Stimulated activated CD8-positive, alpha-beta memory T cell treated with anti-CD3 and anti-CD28 coated beads, Interleukin-15, amount 100 ng/mL, for 4 hours (primary cell): ENCODE measurements at places on chromosomes 2 and 18.

- no peak for DNase-seq
Observed at GRCh38 chr18:63087421-63088230, 231.9 kb downstream of the BCL2 start.

DNA sequence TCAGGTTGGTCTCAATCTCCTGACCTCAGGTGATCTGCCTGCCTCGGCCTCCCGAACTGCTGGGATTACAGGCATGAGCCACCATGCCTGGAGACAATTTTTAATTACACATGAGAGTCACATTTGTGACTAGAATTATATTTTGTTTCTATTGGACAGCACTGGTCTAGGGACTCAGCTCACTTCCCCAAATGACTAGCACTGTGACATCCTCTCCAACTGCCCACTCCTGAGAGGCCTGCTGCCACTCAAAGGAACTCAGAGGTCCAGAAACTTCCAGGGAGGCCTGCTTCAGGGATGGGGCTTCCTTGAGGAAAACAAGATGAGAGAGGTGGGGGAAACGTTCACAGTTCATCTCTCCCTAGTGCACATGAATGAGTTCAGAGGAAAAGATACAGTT, 29.5 kb downstream of the TMEM163 start:
- DNase-seq: no peak

- DNase-seq: no peak
Observed at GRCh38 chr2:228224410-228224809, 42.9 kb upstream of the SPHKAP start.

DNA sequence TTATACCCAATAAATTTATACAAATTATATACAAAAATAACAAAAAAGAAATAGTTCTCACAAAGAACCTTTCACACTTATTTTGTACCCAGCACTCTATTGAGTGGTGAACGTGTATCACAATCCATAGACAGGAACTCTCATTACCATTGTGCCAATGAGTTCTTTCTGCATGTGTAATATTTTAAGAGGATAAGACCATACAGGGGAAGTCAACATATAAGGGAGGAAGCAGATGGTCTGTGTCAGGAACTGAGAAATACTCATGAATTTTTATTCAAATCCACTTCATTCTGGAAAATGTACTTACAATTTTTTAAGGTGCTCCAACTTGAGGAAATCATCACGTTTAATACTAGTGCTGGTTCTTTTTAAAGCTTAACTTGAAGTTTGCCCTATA, 27.1 kb upstream of the ELOA2 start:
- DNase-seq: no peak

DNA sequence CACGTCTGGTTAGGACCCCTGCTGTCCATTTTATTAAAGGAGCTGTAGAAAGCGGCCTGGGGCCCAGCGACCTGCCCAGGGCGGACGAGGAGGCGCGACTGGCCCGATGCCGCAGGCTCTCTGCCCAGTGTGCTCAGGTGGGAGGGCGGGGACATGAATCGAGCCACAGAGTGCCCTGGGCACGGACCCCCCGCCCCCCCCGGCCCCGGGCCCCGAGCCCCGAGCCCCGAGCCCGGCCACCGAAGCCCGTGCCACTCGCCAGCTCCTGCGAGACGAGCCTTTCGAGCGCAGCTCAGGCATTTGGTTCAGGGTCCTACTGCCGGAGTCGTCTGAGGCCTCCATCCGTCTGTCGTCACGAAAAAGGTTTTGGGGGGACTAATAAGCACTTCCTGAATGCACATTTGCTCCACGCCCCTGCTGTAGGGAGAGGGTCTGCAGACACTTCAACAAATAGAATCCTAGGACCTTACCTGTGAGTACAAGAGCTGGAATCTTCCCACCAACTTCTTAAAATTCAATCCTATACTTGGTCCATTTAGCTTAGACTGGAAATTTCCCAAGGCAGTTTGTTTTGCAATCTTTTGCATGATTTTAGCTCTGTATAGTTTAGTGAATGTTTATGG, 602 bp upstream of the ADAM17 start:
- no peak for DNase-seq

DNA sequence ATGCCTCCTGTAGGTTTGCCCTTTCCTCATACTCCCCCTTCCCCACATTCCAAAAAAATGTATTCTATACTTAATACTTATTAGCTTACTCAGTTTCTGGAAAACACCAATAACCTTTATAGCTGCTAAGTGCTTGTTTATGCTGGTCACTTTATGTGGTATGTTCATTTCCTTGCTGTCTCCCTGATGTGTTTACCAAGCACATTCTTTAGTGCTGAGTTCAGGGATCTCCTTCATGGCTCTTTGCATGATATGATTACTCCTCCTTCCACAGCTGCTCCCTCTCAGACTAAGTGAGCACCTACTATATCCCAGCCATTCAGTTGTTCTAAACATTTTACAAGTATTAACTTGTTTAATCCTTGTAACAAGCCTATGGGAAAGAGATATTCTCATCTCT, 698.3 kb upstream of the FANCL start:
- DNase-seq: no peak

- no peak for DNase-seq
Observed at GRCh38 chr2:104043864-104044263, 810.1 kb upstream of the POU3F3 start.

DNA sequence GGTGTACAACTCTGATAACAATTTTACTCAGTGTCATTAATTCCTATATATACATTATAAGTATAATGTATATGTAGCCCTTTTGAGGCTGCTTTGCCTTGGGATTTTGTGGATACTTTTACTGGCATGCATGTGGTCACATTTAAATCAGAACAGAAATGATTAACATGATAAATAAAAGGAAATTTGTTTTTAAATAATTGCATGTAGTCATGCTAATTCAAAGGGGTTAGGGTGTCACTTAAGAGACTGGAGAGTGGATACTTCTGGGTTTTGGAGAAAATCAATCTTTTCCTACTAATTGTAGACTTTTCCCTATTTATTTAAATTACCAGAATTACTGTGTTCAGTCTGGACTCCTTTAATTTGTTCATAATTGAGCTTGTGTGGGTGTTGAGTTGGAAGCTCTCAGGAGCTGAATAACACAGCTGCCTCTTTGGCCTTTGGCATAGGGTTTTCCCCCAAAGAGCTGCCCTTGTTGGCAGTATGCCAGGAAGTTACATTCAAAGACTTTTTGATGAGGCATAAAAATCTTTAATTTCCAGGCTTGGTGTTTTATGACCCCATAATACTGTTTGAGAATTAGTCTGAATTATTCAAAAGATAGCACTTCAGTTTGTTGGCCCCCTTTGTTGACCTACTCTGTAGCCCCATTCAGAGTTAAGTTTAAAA, 484.7 kb upstream of the NRP2 start:
- no peak for DNase-seq

GRCh38 chr2:242048479-242048878, 178.9 kb downstream of the RTP5 start:
- no peak for DNase-seq

- DNase-seq: no peak
Observed at GRCh38 chr18:69941183-69941582, 6.5 kb downstream of the CD226 start.

DNA sequence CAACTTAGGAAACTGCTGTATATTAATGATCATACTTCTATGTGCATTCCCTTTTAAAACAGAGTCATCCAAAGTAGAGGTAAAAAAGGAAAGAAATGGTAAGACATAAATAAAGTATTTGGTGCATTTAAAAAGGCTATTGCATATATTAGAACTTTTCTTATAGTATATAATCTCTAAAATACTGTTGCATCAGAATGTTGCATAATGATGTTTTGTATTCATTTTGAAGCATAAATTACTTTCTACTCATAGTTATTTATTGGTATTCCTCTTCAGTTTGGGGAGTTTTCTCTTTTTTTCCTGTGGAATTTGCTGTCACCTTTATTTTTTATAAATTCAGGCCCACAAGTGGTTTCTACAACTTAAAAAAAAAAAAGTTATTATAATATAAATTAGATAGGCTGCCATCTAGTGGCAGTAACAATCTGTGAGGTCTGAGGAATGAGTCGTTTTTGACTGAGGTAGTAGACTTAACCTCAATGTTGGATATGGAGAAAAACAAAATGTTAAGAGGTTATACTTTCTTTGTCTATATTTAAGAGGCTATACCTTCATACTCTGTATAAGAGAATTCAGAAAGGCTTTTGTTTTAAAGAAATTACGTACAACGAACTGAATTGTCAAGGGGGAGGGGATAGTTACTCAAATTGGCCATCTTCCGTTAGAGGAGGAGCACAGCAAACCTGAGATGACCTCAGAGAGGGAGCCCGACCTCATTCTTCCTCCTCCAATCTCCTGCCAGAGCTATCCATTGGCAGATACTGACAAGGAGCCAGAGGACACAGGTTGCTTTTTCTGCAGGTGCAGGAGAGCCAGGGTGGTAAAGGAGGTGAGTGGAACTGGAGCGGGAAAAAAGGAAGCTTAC, 23.8 kb downstream of the ANKAR start:
- DNase-seq: no peak

GRCh38 chr2:155708071-155708470, 624.5 kb downstream of the NR4A2 start:
- DNase-seq: no peak

- DNase-seq: no peak
Observed at GRCh38 chr18:78418379-78418778, 561.2 kb upstream of the SALL3 start.

GRCh38 chr2:196012314-196012713, 56.3 kb downstream of the DNAH7 start:
- no peak for DNase-seq

- no peak for DNase-seq
Observed at GRCh38 chr2:234355021-234355720, 141.7 kb downstream of the ARL4C start.

DNA sequence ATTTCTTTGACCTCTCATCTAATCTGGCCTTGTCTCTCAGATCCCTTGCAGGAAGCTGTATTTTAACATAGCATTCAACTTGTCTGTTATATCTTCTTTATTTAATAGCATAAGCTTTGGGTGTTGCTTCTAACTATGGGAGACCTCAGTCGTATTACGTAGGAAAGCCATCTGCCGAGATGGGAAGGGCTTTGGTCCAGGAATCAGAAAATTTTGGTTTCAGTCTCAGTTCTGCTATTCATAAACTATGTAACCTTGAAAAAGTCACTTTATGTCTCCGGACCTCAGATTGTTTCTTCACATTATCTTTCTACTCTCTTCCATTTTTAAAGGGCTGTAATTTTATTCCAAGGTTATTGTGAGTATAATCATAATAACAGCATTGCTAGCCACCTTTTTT, 297.7 kb downstream of the SATB2 start:
- no peak for DNase-seq

- DNase-seq: no peak
Observed at GRCh38 chr18:63590966-63591695, 4.0 kb downstream of the SERPINB13 start.

DNA sequence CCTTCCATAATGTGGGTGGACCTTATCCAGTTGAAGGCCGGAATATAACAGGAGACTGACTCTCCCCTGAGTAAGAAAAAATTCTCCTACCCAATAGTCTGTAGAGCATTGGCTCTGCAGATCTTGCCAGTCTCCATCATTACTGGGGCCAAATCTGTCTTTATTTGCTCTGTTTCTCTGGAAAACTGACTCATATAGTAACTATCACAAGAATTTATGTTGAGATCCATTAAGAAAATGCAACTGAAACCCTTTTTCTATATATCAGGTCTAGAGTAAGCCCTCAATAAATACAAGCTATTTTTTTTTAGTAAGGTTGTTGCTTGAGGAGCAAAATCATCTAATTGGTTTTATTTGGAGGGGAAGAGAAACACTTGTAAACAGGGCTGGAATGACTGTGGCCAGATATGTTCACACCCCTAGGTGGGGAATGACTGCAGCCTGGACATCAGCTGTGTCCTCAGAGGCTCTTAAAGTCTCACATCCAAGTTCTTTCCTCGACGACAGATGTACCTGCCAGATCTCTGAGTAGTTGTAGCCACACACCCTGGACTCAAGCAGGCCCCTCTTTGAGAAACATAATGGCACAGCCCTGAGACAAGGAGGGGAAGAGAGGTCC, 339.7 kb downstream of the TNS1 start:
- DNase-seq: no peak

GRCh38 chr2:188850786-188851185, 123.4 kb upstream of the COL3A1 start:
- no peak for DNase-seq

DNA sequence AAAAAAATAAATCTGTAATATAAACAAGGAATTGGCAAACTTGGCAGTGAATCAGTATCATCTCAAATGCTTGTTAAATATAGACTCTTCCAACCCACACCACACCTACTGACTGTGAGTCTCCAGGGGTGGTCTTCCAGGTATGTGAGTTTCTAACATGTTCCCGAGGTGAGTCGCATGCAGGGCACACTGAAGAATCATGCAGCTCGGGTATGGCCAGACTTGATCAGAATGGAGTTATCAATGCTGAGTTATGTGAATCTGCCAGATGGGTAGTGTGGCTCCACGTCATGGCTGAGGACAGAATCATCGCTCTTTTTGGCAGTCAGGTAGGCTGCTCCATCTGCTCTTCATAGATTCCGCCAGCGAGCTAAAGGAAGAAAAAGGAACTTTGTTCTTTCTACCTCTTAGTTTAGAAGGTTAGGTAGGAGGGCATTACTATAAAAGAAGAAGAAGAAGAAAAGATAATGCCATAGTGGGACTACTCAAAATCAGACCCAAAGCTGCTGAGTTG, 1279.7 kb upstream of the ZEB2 start:
- no peak for DNase-seq

- DNase-seq: no peak
Observed at GRCh38 chr2:191376981-191377629, 131.9 kb downstream of the MYO1B start.

DNA sequence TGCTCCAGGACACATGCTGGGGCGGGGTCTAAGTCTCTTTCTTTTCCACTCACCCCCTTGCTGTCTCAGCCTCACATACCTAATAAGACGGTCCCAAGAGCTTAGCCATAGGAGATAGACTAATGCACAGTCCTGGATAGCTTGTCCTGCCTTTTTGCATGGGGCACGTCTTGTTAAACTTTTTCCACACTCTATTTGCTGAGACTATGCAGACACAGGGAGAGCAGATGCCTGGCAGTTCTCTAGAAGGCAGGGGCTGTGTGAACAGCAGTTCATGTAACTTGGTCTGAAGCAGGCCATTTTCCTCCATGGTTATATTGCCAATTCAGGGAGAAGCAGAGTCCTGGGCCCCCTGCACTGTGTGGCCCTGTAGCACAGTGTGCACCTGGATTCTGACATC, 142.1 kb downstream of the SEPTIN10 start:
- no peak for DNase-seq

DNA sequence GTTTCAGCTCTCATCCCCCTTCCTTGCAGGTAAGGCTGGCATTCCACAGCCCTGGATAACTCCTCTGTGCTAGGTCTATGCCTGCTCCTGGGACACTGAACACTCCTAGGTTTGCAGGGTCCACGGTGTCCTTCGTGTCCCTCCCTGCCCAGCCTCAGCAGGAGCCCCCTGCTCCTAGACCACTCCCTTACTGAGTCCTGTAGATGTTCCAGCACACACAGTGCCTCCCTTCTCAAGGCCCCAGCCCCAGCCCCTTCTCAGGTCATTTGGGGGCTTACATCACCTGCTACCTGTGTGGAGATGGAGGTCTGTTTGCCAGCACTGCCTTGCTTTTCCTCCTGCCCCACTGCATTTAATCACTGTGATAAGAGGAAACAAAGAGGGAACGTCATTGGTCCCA, 146.4 kb upstream of the TNP1 start:
- DNase-seq: no peak

GRCh38 chr18:13481820-13482617, 244.3 kb downstream of the FAM210A start:
- DNase-seq: no peak

- no peak for DNase-seq
Observed at GRCh38 chr2:88896971-88897370, 205.5 kb downstream of the RPIA start.
